ENCODE measurements at places on chromosomes 1 and 21.

GRCh38 chr1:223700942-223701637 is 11.2 kb upstream of the CAPN2 start:
- DNase-seq: no peak

DNA sequence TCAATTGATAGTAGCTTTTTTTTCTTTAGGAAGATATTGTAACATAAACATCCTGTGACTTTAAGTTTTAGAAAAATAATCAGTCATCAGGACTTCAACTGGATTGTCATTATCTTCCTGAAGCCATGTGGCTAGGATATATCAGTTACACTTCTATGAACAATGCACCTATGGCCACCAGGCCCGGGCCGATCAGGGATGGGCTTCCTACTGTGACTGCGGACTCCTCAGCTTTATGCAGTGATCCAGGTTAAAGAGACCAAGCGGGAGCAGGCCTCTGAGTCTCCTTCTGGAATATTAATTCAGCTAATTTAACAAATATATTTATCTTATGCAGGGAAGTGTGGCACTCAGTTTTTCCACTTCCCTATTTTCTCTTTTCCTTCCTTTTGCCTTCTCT is 200.6 kb downstream of the ADGRL2 start:
- DNase-seq: no peak

GRCh38 chr21:27206368-27206982 is 239.6 kb upstream of the ADAMTS5 start:
- no peak for DNase-seq

DNA sequence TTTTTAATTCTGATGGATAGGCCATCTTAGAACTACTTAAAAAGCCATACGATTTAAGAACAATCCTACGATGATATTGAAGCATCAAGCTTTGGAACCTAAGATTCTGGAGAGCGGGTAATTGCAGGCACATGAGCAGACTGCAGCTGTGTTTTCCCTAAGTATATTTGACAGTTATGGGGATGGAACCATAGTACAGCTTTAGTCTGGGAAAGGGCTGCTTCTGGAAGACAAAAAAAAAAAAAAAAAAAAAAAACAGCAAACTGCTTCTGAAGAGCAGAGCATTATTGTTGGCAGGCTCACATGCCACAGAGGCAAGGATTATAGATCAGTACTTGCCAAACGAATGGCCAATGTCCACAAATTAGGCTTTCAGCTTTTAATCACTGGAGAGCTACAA is 1618.7 kb downstream of the AMY1C start:
- no peak for DNase-seq

- DNase-seq: no peak
Measured at GRCh38 chr1:234924450-234925355, 203.9 kb downstream of the TOMM20 start.

DNA sequence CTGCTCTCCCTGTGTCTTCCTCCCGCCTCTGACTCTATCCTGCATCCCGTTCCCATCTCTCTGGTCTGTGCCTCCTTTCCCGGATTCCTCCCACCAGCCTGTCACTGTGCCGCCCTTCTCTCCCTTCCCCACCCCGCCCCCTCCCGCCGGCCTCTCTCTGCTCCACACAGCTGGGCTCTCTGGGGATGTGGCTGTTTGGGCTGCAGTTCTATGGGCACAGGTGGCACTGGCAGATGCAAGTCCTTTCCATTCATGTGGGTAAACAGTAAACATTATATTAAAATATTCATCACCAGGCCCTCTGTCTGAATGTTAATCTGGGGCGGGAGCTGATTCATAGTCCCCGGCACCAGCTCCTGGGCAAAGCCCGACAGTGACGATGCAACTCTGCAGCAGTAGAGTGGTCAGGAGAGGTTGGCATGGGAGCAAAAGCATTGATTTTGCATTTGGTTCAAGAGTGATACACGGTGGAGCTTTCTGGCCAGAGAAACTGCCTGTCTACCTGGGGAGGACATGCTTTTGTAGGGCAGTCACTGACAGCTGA is 249.3 kb downstream of the TNR start:
- DNase-seq: no peak

GRCh38 chr1:162753998-162754585 is 36.4 kb upstream of the HSD17B7 start:
- DNase-seq: no peak

- DNase-seq: no peak
Measured at GRCh38 chr1:172941471-172941870, 109.3 kb downstream of the TNFSF18 start.

DNA sequence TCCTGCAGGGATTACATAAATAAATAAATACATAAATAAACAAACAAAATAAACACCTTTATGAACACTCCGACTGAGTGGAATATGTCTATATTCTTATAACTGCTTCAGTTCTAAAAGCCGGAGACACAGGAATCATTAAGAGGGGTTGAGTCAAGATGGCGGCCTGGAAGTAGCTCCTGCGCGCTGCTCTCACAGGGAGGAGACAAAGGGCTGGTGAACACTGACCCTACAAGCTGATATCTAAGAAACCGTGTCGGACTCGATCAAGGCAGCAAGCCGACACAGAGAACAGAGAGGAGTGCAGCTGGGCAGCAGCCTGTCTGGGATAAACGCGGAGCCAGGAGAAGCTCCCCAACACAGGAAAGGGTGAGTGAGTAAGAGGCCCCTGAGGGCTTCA is 1098.6 kb upstream of the NCAM2 start:
- no peak for DNase-seq

GRCh38 chr1:225479341-225479740 is 51.5 kb upstream of the LBR start:
- no peak for DNase-seq

DNA sequence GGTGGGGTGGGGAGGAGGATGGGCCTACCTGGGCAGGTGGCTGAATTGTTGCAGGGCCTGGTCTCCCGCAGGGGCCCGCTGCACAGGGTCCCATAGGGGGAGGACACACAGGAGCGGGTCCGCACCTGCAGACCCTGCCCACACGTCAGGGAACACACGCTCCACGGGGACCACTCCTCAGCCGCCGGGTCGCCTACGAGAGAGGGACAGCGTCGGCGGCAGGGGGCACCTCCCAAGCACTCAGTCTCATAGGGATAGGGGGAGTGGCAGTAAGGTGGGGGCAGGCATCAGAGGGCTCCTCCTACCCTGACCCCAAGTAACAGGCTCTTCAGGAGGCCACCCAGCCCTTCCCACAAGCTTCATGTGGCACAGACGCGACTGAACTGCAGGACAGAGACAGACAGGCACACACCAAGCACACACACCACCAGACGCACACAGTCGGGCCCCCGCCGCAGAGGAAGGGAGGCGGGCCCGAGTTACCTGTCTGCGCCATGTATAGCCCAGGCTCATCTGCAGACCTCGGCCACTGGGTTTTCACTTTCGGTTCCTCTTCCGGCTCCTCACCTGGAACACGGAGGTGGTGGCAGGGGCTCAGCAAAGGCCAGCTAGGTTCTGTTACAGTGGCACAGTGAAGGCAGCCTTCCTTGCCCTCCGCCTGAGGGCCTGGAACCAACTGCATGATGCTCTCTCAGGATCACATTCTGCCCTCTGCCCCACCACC is 19.8 kb downstream of the ADGRB2 start:
- DNase-seq: no peak

- no peak for DNase-seq
Measured at GRCh38 chr1:197825541-197825940, 50.3 kb upstream of the DENND1B start.

GRCh38 chr1:58986996-58987767 is 203.3 kb upstream of the JUN start:
- no peak for DNase-seq

GRCh38 chr21:32136546-32136945 is 142.3 kb downstream of the MIS18A start:
- DNase-seq: no peak

DNA sequence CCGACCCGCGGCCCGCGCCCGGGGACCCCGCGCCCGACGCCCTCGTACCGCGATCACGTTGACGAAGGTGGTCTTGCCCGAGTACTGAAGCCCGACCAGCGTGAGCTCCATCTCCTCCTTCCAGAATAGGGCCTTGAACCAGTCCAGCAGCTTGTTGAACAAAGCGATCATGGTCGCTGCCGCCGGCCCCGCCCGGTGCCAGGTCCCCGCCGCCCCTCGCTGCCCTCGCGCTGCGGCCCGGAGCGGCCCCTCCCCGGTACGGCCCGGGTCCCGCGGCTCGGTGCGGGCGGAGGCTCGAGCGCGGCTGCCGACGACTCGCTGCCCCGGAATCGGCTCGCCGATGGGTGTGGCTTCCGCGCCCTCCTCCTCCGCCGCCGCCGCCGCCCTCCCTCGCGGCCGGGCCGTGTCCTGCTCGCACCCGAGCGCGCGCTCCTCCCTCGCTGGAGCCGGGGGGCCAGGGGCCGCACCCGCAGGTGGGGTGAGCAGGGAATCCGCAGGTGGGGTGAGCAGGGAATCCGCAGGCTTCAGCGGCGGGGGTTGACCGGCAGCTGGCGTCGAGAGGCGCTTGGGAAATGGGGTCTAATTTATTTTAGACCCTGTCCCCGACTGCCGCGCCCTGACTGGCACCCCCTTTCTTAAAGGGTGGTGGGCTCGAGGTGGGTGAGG is at the start of gene ARL8A:
Gene ARL8A (minus strand): TSS at position 336 of the 666 bp plus-strand sequence. CDS start 165 bp downstream, at position 171.
- no peak for DNase-seq

DNA sequence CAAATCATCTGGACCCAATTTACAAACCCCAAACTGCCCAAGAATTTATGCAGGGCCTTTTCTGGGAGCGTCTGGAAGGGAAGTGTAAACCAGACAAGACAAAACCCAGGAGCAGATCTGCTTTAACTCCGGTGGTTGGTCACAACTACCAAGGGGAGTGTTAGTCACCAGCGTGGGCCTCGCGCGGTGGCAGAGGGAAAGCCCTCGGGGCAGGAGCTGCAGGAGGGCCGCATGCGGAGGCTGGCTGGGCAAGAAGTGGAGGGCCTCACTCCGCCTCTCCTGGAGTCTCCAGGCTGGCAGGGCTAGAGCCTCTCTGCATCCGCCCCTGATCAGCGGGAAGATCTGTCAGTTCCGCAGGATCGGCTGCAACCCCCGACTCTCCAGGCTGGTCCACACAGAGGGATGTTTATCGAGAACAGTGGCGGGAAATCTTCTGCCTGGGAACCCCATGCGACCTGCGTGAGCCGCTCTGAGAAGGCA is 2.0 kb downstream of the COL24A1 start:
- DNase-seq: no peak

GRCh38 chr1:41919131-41919530 is 409 bp upstream of the HIVEP3 start:
- DNase-seq: no peak

- no peak for DNase-seq
Measured at GRCh38 chr1:156898971-156899664, 5.6 kb downstream of the PEAR1 start.

DNA sequence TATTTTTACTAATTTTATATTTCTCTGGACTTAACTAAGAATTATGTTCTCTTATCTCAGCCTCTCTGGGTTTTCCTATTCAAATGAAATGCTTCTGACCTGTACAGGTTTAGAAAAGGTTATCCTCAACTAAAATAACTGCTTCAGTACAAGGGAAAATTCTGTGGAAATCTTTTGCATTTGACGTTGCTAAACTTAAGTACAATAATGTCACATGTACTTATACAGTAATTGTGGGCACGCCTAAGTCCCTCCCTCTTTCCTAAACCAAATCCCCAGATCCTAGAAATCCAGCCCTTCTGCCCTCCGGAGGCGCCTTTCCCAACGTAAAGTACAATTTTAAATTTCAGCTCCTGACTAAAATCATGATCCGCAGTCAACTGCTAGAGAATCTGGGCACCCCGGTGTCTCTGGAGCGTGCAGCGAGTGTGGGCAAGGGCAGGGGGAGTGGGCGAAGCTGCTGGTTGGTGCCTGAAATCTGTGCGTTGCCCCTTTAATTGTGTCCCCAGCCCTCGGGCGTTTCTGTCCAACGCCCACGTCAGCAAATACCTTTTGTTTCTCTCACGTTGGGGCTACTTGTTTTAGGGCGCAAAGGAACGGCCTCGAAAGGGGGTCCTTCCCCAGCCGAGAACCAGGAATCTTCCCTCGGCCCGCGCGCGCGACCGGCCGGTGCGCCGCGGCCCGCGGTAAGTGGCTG is at the start of gene ZBTB8A:
Gene ZBTB8A (plus strand): TSS at position 541 of the 697 bp plus-strand sequence. CDS start 53,505 bp downstream, outside the sequence.
- DNase-seq: peak; percentile 29

DNA sequence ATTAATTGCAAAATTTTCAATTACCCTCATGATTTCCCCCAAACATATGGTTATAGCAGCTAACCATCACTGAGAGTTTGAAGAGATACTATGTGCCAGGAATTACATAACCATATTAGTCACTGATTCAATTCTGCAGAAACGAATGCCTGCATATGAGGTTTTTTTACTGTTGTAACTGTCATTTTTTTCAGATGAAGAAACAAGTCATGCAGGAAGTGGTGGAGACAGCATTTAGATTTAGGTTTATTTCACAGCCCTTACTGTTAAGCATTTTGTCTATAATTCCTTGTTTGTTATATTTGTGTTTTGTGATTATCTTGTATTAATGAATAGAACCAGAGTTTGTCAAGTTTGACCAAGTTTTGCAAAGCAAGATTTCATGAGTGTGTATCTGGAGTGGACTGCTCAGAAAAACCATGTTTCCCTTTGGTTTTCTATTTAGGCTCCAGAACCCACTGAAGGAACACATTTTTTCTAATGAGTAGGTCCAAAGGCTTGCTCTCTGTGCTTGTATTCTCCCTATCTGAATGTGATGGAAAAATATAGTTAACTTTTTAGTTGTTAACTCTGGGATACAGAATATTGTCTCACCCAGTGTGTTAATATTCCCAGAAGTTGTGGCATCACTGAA is 308.5 kb upstream of the ADAMTS5 start:
- no peak for DNase-seq

- no peak for DNase-seq
Measured at GRCh38 chr21:35683664-35684304, 376.5 kb downstream of the SETD4 start.

- DNase-seq: no peak
Measured at GRCh38 chr1:167312871-167313270, 92.2 kb downstream of the POU2F1 start.

DNA sequence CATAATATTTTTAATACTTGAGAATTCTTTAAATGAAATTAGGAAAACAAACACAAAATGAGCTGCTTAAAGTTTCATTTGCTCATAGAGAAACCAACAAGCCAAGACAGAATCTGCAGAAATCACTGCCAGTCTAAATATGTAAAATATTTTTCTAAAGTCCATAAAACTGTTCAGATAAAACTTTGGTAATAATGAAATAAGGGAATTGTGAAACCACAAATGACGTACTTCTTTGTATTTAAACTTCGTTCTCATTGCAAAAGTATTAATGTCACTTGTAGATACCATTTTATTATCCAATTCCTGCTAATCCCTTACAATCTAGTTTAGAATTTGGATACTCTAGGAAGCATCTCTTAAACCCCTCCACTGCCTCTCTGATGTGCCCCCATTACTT is 234.5 kb upstream of the NEGR1 start:
- DNase-seq: no peak

- no peak for DNase-seq
Measured at GRCh38 chr1:117675907-117676430, 70.1 kb downstream of the TENT5C start.
